ENCODE measurements at places on chromosomes 16 and 17. TPM values are rescaled to one million over a fixed set of nuclear protein-coding genes. Genes with fewer than 3 reads are reported as not detected.

The MYL11 gene
- not detected for total RNA-seq

The IL34 gene
- 7.5 TPM for total RNA-seq

The TRIM72 gene
- total RNA-seq, result under 0.01 TPM

The MAPT gene
- 15.1 TPM for total RNA-seq

The MT4 gene
- not detected for total RNA-seq

The TLCD2 gene
- 10.9 TPM for total RNA-seq

The NPIPA7 gene
- 3.5 TPM for total RNA-seq

The CBFB gene
- 52.3 TPM for total RNA-seq

The RRAD gene
- 8.0 TPM for total RNA-seq

The CDRT15 gene
- total RNA-seq, result not detected

The SLC9A5 gene
- 1.3 TPM for total RNA-seq

The NOD2 gene
- total RNA-seq, result 2.6 TPM

The DOC2A gene
- total RNA-seq, result 4.5 TPM

The MIS12 gene
- total RNA-seq, result 14.1 TPM

The KRTAP4-1 gene
- not detected for total RNA-seq

The KRT17 gene
- 1,373 TPM for total RNA-seq

The RCVRN gene
- total RNA-seq, result 0.66 TPM

The C16orf96 gene
- not detected for total RNA-seq

The ARL2BP gene
- total RNA-seq, result 64.0 TPM

The ABCA9 gene
- 92.7 TPM for total RNA-seq

The BCAR1 gene
- total RNA-seq, result 32.9 TPM

The IGSF6 gene
- 6.7 TPM for total RNA-seq

The ARHGDIG gene
- total RNA-seq, result 0.80 TPM

The KLHDC4 gene
- 35.6 TPM for total RNA-seq

The SPEM2 gene
- total RNA-seq, result not detected

The KRTAP9-3 gene
- not detected for total RNA-seq

The SPEM1 gene
- not detected for total RNA-seq

The ITPRIPL2 gene
- total RNA-seq, result 40.3 TPM

The NXN gene
- total RNA-seq, result 14.3 TPM

The CYGB gene
- total RNA-seq, result 27.2 TPM

The IKZF3 gene
- 1.8 TPM for total RNA-seq

Data from breast epithelium (tissue), 4 donors.